ENCODE measurements at places on chromosomes 11 and 22. TPM values are rescaled to one million over a fixed set of nuclear protein-coding genes. Genes with fewer than 3 reads are reported as not detected.

Gene HTR3B
- total RNA-seq: not detected

Gene TMPRSS6
- total RNA-seq: 10.7 TPM

Gene SHISAL1
- total RNA-seq: not detected

Gene DBX1
- total RNA-seq: not detected

Gene OR10G7
- not detected for total RNA-seq

Gene IFITM10
- 0.31 TPM for total RNA-seq

Gene OR52H1
- total RNA-seq: not detected

Gene MCHR1
- not detected for total RNA-seq

Gene LMO2
- total RNA-seq: not detected

Gene KRTAP5-2
- total RNA-seq: not detected

Gene NXPE4
- not detected for total RNA-seq

Gene ANKK1
- total RNA-seq: not detected

Gene PAX6
- 1.5 TPM for total RNA-seq

Gene MPEG1
- total RNA-seq: not detected

Gene CHORDC1
- 49.9 TPM for total RNA-seq

Gene TTC36
- total RNA-seq: not detected

DNA sequence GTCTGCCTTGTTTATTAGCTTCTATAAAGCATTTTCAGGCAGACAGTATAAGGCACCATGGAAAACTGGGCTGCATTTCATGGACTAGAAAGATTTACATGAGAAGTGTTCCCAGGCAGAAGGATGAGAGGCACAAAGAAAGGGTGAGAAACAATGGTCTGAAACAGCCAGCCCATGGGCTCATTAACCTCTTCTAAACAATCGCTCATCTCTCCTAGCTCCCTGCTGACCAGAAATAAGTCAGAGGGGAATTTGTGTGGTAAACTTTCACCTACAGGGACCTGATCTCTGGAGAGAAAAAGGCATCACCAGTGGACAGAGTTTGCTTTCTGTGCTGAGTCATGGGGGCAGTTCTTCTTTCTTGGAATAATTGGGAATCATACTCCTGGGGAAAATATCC, 51.8 kb upstream of the KIRREL3 start:
- no peak for DNase-seq

- DNase-seq: no peak
These were observed 29.7 kb downstream of the KIAA0930 start for GRCh38 chr22:45210991-45211390.

- peak; percentile 92 for DNase-seq
These were observed 11.7 kb downstream of the RASD2 start for GRCh38 chr22:35552196-35552842.

DNA sequence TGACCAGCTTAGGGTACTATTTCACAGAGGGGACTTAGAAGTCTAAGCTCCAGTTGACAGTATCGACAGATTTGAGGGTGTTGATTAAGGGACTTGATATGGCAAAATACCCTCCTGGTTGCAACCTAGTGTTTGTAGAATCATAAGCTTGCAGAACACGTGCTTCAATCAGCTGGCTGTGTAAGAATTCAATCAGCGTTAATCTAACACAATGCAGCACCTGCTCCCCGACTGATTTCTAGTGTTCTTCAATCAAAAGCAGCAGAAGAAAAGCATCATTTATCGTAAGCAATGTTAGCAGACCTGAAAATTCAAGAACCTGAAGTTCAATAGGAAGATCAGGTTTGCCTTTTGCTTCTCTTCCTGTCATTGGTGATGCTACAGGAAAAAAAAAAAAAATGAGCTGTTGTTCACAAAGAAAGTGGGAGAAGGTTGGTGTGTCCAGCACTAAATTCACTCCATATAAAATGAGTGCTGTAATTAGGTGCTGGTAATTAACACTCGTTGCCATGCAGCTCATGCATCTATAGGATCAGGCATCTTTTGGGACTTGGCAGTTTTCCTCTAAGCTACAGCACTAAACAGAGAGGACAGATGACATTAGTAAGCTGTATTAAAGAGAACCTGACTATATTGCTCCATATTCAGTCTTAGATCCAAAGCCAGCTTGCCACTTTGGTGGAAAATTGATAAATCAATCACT, 840.3 kb downstream of the OPCML start:
- no peak for DNase-seq

GRCh38 chr11:79212741-79213190, 228.1 kb downstream of the TENM4 start:
- DNase-seq: no peak

GRCh38 chr22:47547239-47547661, 784.8 kb downstream of the TBC1D22A start:
- DNase-seq: no peak

GRCh38 chr22:49718396-49718795, 109.3 kb downstream of the BRD1 start:
- no peak for DNase-seq

DNA sequence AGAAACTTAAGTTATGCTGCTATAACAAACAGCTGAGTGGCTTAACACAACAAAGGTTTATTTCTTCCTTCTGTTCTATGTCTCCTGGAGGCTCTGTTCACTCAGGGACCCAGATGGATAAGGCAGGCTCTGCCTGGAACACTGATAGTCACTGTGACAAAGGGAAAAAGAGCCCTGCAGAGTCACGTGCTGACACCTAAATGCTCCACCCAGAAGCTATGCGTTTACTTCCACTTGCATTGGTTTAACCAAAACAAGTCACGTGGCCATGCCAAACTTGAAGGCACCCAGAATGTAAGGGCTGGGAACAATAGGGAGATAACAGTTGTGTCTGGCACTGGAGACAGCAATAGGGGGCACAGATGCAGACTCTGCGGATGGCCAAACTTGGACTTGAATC, 3.4 kb upstream of the MS4A15 start:
- no peak for DNase-seq

GRCh38 chr22:49574205-49574880, 253.3 kb downstream of the BRD1 start:
- DNase-seq: no peak

- no peak for DNase-seq
These were observed 428.8 kb downstream of the DYNC2H1 start for GRCh38 chr11:103537904-103538502.

DNA sequence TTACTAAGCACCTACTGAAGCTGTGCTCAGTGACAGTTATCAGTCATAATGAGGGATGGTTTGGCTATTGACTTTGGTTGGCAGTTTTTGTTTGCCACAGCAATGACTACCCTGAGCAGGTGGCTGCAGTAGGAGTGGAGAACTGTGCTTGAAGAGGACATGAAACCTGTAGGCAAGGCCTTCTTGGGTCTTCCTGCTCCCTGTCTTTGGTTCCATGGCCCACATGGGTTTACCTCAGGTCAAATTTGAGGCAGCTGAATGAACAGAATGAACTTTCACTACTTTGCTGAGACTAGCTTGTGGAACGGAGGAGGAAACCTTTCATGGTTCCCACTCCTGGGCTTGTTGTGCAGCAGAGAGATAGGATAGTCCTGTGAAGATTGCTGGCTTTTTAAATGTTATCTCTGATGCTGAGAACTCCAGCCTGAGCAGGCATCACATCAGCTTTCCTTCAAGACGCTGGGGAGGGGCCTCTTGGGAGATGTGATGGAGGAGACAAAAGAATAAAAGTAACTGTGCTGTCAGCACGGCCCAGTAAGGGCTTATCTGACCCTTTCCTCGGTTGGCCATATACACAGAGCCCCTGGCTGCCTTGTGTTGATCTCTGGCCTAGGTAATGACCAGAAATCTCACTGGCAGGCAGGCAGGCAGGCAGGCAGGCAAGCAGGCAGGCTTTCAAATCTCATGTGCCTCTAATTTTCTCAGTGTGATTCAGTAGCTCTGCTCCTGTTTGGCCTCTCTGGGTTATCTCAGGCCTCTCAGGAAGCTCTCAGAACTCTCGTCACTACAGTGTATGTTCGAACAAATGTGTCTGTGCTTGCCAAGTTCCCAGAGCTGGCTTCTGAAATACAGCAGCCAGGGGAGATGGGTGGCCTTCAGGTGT, 12.0 kb downstream of the STIM1 start:
- DNase-seq: peak; percentile 70

GRCh38 chr11:115896084-115896483, 391.9 kb upstream of the CADM1 start:
- no peak for DNase-seq

- no peak for DNase-seq
These were observed 12.3 kb downstream of the CD44 start for GRCh38 chr11:35151241-35151640.

- DNase-seq: no peak
These were observed 67.1 kb downstream of the KIAA1671 start for GRCh38 chr22:25019427-25020184.

DNA sequence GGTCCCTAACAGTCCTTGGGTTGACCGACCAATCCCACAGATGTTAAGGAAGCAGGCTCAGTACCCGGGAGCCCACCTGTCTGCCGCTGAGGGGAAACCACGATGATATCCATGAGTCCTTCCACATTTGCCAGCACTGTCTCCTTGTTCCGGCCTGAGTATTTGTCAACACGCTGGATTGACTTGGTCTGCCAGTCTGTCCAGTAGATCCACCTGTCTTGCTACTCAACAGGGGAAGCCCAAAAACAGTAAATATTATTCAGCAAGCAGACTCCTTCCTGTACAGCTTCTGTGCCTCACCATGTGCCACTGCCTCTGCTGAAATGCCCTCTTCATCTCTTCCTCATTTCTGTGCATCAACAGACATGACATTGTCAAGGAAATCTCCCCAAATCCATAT, 22.8 kb upstream of the CKAP5 start:
- DNase-seq: no peak

- DNase-seq: no peak
These were observed 73.5 kb downstream of the RNF169 start for GRCh38 chr11:74822170-74822569.

DNA sequence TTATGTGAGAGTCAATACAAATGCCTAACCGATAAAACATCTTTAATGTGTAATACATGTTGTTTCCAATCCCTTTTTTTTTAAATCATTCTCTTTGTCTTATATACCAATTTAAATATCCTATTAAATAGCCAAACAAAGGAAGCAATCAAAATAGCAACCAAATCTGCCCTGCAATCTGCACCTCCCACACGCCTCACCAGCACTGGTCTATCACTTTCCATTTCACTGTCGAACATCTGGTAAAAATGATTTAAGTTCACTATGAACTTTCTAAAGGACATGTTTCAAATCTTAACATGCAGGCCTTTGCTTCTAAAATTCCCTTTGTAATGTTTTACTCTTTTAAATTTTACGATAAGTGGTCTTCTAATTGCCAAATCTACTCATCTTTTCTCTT, 1305.5 kb upstream of the TENM4 start:
- DNase-seq: no peak

GRCh38 chr11:88402192-88402715, 64.7 kb upstream of the CTSC start:
- no peak for DNase-seq

- no peak for DNase-seq
These were observed 4.6 kb upstream of the SIGIRR start for GRCh38 chr11:419248-420005.

DNA sequence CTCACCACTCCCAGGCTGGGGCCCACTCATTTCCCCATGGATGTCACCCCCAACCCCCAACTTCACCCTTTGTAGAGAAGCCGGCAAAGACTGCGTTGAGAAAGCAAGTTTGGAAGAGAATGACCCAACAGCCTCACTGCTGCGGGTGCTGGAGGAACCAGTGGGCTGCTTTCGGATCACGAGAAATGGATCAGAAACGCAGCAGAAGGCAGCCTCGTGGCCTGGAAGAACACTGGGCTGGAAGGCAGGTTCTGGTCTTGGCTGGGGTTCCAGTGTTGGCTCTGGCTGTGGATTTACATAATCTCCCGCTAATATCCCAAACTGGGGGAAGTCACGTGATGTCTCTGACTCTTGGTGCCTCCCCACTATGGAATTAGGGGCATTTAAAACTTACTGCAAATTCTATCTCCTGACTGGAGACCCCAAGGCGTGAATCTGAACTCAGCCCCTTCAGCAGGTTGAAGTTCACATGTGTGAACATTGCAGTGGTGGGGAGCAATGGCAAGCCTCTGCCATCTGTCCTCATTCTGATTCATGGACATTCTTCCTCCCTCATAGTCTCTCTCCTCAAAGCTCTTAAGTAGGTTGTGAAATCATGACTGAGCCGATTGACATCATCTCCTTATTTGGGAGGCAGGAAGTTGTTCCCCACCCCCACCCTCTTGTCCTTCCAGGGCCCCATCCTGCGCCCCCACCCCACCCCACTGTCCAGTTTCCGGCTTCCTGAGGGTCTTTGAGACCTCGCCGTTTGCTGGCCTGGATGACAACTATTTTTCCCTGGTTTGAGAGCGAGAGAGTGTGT, 37.0 kb upstream of the TIMP3 start:
- DNase-seq: no peak

DNA sequence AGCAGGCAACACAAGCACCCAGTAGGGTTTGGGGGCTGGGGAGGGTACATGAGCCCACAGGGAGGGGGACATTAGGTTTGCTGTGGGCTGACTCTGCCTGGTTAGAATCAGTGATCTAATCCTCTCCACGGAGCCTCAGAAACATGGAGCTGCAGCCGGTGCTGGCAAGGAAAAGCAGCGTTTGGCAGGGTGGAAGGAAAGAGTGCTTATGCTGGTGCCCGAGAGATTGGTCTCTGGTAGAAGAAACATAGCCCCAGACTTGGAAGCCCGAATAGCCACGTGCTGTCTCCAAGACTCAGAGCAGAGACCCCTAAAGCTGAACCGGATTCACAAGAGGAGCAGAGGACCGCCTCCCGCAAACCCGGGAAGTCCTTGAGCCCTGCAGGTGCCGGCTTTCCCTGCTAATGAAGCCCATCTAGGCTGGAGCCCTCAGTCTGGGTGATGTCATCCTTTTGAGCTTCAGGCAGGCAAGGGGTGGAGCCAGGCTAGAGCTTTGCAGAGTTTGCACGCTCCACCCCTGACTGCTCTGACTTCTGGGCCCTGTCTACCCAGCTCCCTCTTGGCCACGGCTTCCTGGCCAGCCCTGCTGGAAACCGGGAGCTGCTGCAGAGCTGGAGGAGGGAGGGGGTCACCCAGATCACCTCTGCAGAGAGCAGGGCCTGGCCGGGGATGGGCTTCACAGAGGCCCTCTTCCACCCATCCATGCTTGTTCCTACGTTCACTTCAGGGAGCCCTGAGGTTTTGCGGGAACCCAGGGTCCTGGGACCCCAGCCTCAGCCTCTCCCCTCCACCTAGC, 35.0 kb upstream of the JAM3 start:
- DNase-seq: peak; percentile 84

- DNase-seq: peak; percentile 60
These were observed 258.9 kb downstream of the BUD13 start for GRCh38 chr11:116513894-116514293.
